EH (cell line): ENCODE measurements at places on chromosomes 5 and 9.
A peak's percentile ranks its signal among the peaks of the same experiment; 100 is the strongest.

GRCh38 chr5:152884006-152884405 lies 478.9 kb upstream of the NMUR2 start:
- DNase-seq: no peak

- DNase-seq: peak; percentile 81
These were observed 24.1 kb upstream of the MTAP start for GRCh38 chr9:21778304-21778703.

DNA sequence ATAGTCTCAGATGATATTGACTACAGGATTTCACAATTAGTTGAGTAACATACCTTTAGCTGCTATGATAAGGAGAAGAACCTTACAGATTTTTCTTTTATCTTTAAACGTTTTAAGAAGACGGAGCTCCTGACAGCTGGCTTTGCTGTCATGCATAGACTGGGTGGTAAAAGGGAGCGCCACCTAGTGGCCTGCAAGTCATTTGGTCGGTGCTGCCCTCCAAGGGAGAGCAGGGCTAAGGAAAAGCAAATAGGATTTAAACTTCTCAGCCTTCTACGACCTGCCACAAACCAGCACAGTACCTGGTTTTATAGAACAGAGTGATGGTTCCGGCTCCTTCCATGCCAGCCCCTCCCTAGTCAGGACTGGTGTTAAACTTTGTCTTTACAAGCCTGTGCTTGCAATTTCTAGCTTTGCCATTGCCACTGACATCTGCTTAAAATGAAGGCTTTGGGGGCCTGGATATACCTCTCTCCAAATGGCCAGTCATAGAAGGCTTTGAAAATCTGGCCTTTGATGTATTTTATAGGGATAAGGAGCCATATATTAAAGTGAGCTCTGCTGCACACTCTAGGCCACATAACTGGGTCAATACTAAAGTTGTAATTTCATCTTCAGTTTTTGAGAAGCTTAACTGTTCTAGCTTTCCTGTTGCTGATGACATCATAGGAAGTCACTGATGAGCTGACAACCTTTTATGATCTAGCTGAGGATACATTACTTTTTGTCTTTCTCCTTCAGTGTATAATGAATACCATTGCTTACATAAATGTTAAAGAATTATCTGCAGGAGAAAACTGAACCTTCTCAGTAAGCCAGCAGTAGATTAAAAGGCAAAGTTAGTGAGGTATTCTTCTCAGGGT lies 31.1 kb upstream of the ADAMTSL1 start:
- peak; percentile 79 for DNase-seq

DNA sequence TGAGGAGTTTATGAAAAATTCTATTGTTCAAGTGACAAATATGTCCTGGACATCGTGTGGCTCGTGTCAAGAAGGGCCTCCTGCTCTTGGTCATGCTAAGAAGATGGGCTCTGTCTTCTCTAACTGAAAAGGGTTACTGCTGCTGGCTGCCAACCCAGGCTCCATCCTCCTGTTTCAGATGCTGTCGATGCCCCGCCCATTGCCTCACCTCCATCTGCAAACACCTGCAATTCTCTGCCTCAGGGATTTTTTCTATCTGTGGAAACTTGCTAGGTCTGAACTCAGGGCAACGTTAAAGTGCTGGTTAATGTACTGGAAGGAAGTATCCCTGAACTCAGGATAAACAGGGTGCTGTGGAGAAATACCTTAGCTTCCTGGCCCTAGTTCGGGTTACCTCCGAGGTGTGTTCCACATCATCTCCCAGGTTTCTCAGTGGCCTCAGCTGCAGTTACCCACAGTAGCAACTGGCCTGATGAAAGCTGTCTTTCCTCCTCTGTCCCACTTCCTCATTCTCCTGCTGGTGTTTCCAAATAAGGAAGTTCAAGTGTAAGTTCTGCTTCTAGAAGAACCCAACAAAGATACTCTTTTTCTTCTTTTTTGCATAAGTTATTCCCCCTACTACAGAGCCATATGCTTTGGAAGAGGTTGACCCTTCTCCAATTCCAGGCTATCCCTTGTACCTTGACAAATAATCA lies 151.7 kb upstream of the SMIM23 start:
- DNase-seq: peak; percentile 8

DNA sequence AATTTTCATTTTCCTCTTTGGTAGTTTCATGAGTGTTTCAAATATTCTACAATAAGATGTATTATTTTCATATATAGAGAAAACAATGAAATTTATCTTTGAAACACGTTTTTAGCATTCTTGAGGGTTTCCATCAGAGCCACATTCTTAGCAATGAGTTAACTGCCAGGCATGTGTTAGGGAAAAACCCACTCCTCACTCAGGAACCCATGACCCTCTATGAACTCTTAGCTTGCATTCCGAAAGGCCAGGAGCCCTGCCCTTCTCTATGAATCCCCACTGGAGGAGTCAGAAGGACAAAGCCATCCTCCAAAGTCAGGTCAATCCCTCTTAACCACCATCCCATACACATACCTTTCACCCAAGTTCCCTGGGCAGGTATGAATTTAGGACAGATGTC lies 57.5 kb downstream of the ADAMTS12 start:
- peak; percentile 54 for DNase-seq

DNA sequence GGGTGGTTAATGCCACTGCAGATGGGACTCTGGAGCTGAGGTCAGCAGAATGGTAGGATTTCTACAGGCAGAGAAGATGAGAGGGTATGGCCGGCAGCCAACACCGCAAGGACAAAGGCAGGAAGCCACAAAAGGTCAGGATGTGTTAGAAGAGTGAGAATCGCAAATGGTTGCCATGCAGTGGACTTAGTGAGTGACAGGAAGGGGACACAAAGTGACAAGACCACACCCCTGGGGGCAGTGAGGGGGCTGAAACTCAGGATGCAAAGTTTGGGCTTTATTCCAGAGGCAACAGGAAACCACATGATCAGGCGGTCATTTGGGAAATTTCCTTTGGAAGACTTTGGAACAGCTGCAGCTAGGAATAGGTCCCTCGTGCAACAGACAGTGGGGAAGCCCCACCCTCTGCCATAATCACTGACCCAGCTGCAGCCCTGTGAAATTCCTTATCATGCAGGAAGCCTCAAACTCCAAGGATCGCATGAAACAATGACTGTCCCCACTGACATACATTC lies 14.2 kb upstream of the CCDC180 start:
- peak; percentile 57 for DNase-seq

DNA sequence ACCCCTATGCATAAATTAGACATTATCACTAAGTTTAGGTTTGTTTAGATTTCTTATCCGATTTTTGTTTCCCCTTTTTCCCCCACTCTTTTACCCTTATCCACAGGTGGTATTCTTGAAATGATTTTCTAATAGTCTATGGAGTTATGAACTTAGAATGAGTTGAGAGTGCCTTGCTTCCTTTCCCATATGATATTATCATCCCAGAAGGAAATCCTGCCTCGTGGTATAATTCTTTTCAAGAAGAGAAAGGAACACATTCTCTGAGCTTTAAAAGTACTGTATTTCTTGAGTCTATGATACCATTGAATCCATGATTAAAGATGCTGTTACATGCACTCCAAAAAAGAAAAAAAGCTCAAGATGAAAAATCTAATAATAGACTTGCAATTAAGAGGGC lies 76.9 kb upstream of the ADAMTSL1 start:
- no peak for DNase-seq

DNA sequence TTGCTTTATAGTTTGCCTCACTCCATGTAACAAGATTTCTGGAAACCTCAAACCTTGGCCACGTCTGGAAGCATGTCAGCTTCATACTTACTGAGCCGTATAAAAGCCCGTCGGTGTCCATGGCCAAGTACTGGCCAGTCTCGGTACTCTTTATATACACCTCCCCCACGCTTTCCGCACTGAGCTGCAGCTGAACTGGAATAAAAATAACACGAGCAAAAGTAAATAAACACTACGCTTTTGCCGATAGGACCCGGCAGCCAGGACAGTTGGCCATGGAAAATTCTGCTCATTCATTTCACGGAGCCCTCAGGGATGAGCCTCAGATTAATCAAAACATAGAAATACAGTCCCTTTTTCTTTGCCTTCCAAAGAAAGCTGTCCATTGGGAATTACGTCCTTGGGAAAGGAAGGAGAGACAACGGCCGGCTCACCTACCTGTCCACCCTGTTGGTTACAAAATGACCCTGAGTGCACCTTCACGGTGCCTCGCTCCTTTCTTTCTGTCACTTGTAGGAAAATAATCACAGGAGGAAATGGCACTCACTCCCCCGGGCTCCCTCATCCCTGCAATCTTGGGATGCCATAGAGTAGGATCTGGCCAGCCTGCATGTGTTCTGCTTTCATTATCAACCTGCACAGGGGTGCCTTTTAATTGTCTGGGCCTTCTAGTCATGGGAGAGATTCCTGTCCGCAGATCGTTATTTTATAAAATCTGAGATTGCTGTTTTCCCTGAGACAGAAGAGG lies 85.1 kb downstream of the FGF1 start:
- peak; percentile 94 for DNase-seq

DNA sequence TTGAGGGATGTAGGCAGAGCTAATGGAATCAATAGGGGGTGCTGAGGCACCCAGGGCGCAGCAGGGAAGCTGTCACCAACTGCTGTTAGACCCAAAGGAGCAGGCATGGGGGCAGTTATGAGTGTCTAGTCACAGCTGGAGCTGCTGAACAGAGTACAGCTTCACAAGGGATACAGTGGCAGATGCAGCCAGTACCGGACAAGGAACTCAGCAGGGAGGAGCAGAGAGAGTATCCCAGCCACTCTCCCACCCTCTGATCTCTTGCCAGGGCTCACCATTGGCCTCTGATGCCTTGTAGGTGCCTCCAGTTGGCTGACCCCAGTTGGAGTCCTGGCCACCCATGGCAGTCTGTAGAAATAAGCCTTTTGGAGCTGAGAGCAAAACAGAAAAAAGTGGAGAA lies 42.6 kb upstream of the HSPB3 start:
- no peak for DNase-seq

GRCh38 chr5:55218967-55219366 lies 8.1 kb downstream of the MCIDAS start:
- DNase-seq: no peak

DNA sequence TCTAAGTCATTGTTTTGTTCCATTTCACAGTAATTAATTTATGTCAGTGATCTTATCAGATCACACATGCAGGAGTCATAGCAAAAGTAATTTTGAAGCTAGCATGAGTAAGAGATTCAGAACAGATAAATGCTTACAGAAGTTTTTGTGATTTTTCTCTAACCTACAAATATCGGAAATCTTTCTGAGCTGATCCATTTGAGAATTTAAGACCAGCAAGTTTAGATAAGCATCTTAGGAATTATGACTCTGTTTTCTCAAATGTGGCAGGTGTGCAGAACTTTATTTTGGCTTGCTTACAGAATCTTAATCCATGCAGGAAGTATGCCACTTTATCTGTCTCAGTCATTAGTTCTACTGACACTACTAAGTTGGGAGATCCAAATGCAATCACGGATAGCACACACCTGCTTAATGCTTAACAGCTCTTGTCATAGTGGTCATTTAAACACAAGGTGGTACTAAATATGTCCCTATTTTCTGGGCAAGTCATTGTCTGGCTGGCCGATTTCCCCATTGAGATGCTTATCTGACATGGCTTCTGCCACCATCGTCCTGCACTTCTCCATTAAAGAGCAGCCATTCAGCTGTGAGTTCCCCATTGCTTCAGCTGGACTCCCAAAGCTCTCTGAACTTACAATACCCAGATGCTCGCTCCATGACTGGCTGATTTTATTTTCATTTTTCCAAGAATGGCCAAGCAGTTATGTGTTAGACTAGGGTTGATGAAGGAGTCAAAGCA lies 305.4 kb upstream of the NUDT12 start:
- peak; percentile 50 for DNase-seq

DNA sequence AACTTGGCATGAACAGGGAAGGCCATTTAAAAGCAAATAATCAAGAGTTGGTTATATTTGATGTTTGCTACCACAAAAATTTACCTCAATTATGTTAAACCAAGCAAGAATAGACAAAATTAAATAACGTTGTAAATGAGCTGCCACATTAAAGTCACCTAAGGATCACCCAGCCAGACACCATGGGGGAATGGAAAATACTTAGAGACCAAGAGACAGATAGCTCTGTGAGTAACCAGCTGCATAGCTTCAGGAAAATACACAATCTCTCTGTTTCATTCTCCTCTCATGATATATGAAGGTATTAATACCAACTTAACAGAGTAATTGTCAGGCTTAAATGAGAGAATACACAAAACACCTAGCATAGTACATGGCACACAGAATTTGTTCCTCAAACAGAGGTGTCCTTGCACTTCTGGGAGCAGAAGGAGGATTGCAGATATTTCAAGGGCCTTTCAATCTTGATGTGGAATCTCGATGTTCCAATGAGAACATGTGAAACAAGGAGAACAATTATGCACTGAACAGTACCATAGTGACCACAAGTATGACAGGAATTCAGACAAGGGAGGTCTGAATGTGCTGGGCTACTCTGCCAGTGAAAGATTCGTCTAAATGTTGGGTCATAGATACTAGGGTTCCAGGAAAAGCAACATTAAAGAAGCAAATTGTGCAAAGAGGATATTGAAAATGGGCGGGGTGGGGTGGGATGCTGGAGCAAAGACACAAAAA lies 18.6 kb downstream of the JAKMIP2 start:
- peak; percentile 59 for DNase-seq

GRCh38 chr5:128252756-128253155 lies 169.2 kb downstream of the SLC12A2 start:
- DNase-seq: peak; percentile 60

GRCh38 chr9:122029898-122030297 lies 63.2 kb downstream of the TTLL11 start:
- DNase-seq: peak; percentile 14

GRCh38 chr5:30195036-30195435 lies 998.5 kb upstream of the CDH6 start:
- no peak for DNase-seq

GRCh38 chr5:143077453-143078103 lies 307.4 kb downstream of the ARHGAP26 start:
- no peak for DNase-seq

- peak; percentile 60 for DNase-seq
These were observed 89.9 kb upstream of the TXNDC8 start for GRCh38 chr9:110427497-110428104.

DNA sequence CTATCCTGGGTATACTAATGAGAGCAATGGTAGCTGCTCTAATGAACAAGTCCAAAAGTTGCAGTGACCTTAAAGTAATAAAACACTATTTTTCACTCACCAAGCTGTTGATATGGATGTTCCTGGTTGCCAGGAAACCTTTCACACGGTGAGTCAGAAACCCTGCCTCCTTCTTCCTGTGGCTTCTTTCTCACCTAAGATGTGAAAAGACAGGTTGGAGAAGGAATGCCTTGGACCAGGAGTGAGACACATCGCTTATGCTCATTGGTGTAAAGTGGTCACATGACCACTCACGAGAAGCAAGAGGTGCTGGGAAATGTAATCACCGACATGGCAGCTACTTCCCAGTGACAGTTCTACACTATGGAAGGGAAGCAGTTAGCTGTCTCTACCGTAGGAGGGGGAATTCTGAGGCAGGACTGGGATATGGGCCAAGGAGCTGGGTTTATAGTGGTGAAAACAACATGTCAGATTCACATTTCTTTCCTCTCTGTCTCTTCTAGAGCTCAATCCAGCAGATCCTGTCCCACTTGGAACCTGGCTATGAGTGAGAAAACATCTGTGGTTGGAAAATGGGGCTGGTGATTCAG lies 320.4 kb upstream of the KLF4 start:
- DNase-seq: peak; percentile 20
